Fibroblast of skin of right quadriceps (primary cell): ENCODE measurements at places on chromosomes 7 and 10.
A peak's percentile ranks its signal among the peaks of the same experiment; 100 is the strongest.

DNA sequence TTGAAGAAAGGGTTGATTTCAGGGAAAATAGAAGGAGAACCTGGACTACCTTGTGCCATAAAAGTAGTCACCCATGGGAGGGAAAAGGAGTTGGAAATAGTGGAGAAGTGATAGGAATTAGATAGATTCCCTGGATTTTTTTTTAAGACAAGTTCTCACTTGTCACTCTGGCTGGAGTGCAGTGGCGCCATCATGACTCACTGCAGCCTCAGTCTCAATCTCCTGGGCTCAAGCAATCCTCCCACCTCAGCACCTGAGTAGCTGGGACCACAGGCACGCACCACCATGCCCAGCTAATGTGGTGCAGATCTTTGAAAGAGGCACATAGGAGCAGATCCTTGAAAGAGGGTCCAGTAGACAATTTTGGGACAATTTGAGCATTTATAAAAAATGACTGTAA, 9.5 kb upstream of the BLNK start:
- no peak for DNase-seq

GRCh38 chr7:2979201-2979631, 64.5 kb downstream of the CARD11 start:
- no peak for DNase-seq

- no peak for DNase-seq
Observed at GRCh38 chr7:92590711-92591310, 621 bp upstream of the FAM133B start.

GRCh38 chr10:35765066-35765527, 123.0 kb upstream of the FZD8 start:
- no peak for DNase-seq

- no peak for DNase-seq
Observed at GRCh38 chr7:1591876-1592275, 22.0 kb upstream of the PSMG3 start.

GRCh38 chr10:119177708-119178371, 772 bp downstream of the PRDX3 start:
- DNase-seq = no peak

DNA sequence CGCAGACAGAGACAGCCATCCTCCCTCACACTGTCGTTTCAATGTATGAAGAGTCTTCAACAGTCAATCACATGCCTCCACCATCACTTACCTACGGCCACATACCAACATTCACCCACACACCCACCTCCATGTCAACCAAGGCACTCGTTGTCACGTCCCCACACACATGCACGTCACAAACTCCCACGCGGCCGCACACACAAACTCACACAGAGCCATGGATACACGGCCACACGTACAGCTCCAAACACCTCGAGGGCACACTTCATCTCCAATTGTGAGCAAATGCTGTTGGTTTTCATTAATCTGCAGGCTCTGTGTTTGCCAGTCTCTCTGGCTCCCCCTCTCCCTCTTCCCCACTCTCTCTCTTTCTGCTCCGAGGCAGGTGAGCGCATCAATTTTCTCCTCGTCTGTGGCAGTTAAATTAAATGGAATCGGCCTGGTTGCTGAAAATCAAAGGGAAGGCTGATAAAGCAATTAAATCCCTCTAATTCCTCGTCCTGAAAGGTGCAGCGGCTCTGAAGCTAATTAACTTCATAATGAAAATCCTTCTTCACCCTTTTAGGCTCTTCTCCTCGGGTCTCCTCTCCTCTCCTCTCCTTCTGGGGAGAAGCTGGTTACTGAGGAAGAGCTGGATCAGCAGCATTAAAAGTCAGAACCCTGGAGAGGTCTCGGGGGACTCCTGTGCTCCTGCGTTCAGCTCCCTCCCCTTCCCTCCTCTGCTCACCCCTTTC, 53.8 kb upstream of the SLF2 start:
- DNase-seq = no peak

GRCh38 chr7:73960548-73960947, 67.4 kb upstream of the ELN start:
- no peak for DNase-seq

- DNase-seq = no peak
Observed at GRCh38 chr10:78436222-78436573, 402.5 kb downstream of the RPS24 start.

DNA sequence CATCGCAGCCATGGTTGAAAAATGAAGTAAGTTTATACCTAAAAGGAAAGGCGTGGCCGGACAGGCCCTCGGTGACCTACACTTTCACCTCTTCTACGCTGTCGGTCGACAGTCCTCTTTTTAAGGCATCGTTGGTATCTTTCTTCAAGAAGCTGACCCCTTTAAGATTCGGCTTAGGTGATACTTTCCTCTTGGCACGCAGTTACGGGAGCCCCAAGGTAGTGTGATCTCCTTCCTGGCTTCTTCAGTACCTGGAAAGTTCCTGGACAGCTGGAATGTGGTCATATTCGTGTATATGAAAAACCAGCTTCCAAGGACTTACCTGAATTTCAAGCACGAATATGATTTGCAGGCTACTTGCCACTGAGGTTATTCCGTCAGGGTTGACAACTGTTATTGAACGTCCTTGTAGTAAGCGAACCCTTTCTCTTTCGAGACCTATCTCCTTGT, 885 bp upstream of the SYPL1 start:
- DNase-seq = no peak

DNA sequence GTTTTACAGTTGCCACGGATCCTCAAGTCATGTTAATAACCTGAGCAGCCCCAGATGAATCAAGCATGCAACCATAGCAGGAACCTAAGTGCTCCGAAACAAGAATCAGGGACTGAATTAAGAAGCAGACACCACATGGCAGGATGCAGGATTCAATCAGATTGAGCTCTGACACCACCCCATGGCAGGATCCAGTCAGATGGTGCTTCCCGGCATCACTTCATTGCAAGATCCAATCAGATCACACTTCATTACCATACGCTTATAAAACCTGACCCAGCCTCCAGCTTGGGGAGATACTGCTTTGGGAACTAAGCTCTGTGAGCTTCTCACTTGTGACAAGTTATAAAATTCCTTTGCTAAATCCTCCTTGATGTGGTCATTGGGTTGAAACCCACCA, 55.3 kb downstream of the ABCB4 start:
- DNase-seq = no peak

DNA sequence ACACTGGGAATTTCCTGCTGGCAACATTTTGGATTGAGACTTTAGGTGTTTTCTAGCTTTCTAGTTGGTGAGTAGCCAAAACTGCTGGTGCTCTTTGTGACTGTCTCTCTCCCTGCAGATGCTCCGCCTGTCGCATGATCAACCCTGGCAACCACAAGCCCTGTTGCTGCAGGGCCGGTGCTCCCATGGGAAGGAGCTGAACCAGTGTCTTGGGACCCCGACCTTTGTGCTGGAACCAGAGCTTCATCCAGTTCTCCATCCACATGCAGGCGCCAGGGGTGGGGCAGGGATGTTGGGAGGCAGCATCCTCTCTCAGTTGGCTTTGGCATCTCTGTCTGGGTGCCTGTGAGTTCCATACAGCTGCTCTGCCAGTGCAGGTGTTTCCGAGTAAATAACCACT, 306.2 kb upstream of the MKI67 start:
- no peak for DNase-seq

- DNase-seq = no peak
Observed at GRCh38 chr7:21334906-21335305, 93.0 kb upstream of the SP4 start.

- DNase-seq = peak; percentile 9
Observed at GRCh38 chr10:13201132-13201531, 33.0 kb downstream of the UCMA start.

GRCh38 chr10:93991596-93992284, 2.0 kb upstream of the PLCE1 start:
- peak; percentile 73 for DNase-seq

DNA sequence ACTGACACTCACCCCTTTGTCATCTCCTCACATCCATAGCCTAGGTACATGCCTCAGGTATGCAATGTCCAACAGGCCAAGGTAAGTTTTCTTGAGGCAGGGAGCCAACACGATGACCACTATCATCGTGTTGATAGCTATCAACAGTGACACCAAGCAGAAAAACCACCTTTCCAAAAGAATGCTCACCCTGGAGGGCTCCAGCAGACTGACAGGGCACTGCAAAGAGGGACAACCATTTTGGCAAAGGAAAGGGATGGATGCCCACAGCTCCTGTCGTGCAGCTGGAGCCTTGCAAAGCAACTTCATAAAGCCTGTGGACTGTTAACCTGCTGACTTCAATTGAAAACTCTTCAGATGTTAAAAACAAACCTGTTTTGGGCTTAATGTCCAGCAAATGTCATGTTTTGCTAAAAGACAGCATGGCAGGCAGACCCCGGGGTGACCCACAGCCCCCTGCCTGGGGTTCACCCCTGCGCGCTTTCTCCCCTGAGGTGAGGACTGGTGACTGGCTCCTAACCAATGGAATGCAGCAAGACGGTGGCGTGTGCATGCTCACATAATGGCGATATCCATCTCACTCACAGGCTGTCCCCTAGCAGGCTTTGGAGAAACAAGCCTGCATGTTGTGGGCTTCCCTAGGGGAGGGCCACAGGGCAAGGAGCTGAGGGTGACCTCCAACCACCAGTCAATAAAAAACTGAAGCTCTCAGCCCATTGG, 293.8 kb downstream of the TCERG1L start:
- DNase-seq = no peak

DNA sequence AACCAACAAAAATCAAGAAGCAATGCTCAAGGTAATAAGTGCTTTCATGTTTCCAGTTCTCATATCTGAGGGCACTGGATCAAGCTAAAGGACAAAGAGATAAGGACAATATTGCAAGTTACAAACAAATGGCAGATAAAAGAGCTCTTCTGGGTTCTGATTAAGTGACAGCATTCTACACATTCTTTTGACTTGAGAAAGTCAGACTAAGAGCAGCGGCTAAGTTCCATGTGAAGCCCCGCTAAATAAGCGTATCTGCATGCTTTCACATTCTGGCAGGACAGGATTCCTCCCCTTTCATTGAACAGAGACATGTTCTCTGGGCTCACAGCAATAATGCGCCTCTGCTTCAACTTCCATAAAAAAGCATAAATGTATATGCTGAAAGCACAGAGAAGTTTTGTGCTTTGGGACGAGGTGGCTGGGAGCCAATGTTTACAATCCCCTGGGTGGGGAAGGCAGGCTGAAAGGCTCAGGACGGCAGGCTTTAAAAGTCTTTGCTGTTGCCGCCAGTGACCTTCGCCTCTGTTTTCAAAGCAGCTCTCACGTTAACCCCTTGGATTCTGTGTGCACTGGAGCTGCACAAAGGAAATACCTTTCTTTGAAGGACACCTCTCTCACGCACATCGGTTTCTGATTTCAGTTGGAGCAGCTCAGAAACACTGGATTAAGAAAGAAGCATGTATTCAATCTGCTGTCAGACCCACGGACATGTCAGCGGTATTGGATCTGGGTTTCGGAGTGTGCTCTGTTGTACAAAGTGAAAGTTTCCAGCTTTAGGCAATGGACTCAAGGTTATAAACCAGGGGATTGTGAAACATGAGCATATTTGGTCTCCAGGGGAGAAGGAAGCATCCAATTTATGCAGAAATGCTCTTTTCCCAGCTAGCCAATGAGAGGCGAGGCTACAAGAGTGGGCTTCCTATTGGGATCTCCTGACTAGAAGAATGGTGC, 105.4 kb upstream of the FAM133B start:
- DNase-seq = peak; percentile 96

GRCh38 chr7:115689941-115690340, 340.6 kb downstream of the TFEC start:
- peak; percentile 41 for DNase-seq

- DNase-seq = peak; percentile 27
Observed at GRCh38 chr7:226281-226895, 34.0 kb downstream of the FAM20C start.

DNA sequence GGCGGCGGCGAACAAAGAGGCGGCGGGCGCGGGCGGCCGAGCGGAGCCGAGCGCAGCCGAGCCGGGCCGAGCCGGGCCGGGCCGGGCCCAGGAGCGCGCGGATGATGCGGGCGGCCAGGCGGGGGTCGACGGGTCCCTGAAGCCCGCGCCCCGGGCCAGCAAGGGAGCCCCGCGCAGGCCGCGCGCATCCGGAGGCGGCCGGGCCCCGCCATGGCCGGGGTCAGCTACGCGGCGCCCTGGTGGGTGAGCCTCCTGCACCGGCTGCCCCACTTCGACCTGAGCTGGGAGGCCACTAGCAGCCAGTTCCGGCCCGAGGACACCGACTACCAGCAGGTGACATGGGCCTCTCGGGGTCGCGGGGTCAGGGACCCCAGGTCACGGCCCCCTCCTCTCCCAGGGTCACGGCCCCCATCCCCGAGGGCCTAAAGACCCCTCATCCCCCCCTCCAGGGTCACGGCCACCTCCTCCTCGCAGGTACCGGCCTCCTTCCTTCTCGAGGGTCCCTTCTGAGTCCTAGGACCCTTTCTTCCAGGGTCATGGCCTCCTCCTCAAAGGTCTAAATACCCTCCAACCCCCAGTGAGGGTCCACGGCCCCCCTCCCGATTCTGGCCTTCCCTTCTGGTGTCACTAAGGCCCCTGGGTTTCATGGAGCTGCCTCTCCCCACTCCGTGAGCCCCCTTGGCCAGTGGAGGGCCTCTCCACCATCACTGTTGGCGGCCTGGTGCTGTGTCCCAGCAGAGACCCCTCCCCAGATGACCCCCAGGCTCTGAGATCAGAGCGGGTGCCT, at the start of gene TTYH3:
Gene TTYH3, plus strand, starts transcription at position 41 of the 787 bp plus-strand sequence. Its CDS starts 170 bp downstream, at position 211.
- DNase-seq = no peak

DNA sequence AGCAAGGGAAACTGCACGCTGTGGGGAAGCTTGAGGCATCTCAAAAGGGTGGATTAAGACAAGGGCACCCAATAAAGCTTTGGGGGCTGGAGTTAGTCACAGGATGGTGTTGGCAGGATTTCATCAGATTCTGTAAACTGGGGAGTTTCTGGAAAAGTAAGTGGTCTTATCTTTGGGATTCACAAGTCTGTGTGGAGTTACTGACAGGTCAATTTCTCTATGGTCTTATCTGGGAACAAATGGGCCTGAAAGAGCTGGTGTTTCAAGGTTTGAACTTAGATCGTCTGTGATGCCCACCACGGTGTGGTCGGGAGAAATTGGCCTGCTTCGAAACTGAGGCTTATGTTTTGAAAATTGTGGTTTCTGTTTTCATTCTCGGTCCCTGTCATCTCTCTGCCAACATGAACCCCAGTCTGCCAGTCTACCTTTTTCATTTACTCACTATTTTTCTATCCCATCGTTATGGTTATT, 23.8 kb upstream of the AOAH start:
- no peak for DNase-seq

DNA sequence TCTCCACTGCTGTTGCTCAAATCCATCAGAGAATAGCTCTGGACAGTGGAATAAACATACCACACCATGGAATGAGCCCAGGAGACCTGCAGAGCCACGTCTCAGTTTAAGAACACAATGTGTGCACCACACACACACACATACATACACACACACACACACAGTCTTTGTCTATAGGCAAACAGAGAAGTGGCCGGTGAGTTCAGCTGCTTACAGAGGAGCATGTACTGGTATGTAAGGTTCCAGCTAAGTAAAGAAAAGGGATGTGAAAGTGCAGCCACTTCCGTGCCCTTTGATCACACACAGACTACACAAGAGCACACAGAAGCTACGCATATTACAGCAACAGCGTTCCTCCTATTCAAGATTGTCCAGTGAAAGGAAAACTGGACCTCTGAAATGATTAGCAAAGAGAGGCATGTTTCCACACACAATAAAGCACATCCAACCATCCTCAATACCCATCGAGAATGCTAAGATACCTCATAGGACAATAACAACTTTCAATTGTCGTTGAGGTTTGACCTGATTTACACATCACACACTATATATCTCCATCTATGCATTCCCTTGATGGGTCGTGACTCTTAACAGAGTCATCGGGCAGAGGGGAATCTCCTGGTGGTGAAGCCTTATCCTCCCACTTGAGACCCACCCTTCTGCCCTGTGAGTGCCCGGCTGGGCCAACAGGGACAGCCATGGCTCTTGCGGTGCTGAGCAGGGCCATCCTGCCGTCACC, 23.6 kb downstream of the SLC35B4 start:
- DNase-seq = no peak

GRCh38 chr10:19815731-19816410, 361 bp upstream of the PLXDC2 start:
- DNase-seq = peak; percentile 49
